ENCODE measurements at places on chromosomes 6 and 20.
A peak's percentile ranks its signal among the peaks of the same experiment; 100 is the strongest.

DNA sequence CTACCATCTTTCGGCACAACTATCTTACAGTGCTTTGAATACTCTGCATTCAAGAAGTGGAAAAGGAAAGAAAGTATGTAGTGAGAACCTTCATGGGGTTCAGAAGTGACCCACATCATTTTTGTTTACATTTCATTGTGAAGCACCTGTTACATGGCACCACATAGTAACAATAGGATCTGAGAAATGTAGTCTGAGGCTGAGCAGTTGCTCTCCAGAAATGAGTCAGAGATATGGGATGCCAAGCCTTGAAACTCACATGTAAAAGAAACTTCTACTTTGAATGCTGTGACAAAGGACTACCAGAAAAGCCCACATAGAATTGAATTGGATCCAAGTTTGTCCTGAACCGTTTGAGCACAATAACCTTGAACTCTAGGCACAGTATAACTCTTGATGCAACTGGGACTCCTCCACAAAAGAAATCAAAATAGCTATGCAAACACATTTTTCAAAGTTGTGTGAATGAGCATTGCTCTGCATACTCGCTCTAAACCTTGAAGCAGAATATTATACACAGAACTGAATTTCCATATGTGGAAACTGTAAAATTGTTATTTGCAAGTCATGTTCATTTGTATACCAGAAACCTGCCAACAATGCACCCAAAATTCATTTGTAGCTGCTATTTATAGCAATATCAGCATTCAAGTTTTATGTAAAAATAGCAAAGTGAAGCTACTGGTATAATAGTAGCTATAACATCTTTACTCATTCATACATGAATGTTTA, 400.9 kb upstream of the POU3F2 start:
- DNase-seq = no peak

DNA sequence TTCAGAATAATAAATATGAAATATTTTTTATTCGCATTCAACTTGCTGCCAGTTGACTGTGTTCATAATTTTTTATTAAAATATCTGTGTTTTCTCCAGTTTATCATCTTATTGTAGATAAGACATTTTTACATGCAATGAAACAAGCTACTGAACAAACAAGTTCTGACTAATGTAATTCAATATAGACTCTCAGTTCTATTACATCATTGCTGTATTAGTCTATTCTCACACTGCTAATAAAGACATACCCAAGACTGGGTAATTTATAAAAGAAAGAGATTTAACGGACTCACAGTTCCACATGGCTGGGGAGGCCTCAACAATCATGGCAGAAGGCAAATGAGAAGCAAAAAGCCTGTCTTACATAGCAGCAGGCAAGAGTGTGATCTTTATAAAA, 1357.7 kb upstream of the CITED2 start:
- DNase-seq = no peak

GRCh38 chr6:116176596-116176995, 50.7 kb upstream of the COL10A1 start:
- no peak for DNase-seq

DNA sequence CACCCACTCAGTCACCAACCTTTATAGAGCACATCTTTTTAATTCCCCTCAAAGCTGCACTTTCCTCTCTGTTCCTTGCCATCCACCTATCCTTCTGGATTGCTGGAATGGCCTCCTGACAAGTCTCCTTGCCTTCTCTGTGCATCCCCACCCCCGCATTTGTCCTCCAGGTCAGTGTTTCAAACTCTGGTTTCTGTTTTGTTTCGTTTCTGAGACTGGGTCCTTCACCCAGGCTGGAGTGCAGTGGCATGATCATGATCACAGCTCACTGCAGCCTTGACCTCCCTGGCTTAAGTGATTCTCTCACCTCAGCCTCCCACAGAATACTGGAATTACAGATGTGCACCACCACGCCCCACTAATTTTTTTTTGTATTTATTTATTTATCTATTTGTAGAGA, 96.2 kb downstream of the PLCB1 start:
- DNase-seq = no peak

DNA sequence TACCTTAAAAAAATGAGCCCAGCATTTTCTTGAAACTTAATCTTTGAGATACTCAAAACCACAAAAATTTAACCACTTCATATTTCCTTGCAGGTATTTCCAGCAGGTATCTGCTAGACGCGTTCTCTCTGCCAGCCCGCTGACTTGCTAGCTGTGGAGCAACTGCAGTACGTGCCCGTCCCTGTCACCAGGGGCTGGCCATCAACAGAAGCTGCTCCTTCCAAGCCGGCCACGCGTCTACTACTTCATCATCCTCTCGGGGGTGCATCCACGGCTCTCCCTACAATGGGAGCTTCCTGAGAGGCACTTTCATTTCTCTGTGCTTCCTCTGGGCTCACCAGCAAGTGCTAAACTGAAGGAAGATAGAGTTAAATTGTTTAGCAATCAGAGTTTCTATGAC, 132.4 kb downstream of the DTNBP1 start:
- DNase-seq = no peak

DNA sequence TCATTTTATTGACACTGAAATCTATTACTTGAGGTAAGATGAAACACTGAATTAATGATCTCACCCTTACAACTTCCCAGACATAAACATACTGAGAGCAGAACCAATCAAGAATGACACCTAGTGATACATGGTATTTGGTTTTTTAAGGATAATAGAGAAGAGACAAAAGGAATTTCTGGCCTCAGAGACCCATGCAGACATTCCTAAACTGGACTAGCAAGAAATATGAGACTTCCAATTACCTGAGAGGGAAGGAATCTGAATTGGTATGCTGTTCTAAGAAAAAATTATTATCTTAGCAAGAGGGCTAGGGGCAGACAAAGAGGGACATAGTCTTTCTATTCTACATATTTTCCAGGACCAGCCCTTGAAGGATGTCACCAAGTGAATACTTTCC, 141.1 kb downstream of the BMP5 start:
- DNase-seq = no peak

- no peak for DNase-seq
Observed at GRCh38 chr20:55469074-55469473, 536.2 kb downstream of the CBLN4 start.

GRCh38 chr20:52190437-52191131, 995 bp downstream of the ZFP64 start:
- peak; percentile 69 for DNase-seq

DNA sequence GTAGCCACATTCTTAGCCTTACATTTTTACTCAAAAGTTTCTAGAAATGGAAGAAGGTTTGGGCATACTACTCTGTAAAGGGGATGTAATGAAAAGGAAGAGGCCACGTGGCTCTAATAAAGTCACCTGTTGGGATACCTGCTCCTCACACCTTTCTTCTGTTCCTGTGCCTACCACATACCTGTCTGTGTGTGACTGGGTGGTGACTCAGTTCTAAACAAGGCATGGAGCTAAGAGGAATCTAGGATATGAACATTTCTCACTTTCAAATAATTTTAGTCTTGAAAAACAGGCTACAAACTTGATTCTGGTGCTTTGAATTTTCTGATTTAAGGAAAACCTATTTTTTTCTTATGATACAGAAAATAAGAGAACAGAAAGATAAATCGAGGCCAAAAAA, 363.6 kb downstream of the RFPL4B start:
- no peak for DNase-seq

GRCh38 chr6:43375693-43376092, 6.2 kb upstream of the ZNF318 start:
- DNase-seq = no peak

GRCh38 chr6:143592335-143592734, 80.8 kb upstream of the FUCA2 start:
- DNase-seq = peak; percentile 54

GRCh38 chr20:1224205-1224890, 1.5 kb upstream of the RAD21L1 start:
- DNase-seq = no peak

DNA sequence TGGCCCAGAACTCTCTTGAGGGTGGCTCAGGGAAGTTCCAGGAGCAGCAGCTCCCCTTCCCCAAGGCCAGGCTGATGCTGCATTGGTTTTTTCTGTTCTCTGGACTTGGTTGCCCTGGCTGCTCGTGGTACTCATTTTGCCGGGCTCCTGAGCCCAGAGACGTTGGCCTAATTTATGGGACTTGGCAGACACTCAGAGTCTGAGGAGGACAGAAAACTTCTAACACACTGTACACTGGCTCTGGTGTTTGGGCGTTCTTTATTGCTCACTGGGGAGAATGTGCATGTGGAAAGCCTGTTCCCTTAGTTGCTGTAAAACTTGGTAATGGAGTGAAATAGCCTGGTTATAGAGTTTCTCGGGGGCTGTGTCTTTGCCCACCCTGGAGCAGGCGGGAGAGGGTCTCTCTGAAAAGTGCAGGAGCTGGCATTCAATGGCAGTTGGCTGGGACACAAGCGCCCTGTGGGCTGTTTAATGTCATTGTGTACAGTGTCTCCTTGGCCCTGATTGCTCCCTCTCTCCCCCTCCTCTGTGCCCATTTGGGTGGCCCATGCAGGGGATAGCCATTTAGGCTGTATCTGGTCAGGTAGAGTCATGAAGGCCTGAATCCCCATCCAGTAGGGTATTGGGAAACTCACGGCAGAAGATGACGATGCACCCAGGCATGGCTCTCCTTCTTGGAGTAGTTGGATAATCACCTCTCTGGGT, 109.3 kb downstream of the CDC5L start:
- DNase-seq = no peak

DNA sequence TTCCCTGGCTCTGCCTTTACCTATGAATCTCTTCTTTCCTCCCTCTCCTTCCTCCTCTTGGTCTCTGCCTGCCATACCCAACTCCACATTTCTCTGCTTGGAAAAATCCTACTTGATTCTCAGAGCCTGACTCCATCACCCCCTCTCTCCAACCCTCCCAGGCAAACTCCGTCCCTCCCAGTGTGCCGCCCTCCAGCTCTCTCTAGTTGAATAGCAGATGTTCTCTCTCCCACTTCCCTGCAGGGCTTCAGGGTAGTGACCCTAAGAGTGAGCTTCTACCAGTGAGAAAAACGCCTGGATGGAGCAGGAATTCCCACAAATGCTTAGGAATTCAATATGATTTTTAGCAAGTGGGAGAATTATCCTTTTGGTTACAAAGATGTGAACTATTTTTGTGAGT, 141.6 kb downstream of the MTHFD1L start:
- DNase-seq = no peak

DNA sequence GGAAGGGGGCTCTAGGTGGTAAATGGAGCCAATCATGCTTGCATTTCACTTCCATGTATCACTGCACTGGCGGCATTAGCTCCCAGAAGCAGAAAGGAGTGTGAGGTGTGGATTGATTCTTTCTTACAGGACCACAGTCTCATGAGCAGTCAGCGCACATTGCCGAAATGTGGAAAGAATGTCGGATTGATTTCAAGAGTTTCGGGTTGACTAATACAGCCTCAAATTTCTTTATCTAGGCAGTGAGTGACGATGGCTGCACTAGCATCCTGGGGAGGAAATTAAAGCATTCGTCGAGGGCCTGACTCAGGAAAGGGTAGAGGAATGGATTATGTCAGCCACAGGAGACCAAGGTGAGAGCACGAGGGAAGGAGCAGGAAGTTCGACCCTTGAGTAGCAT, 222.8 kb upstream of the CDYL start:
- DNase-seq = no peak

GRCh38 chr20:33993576-33994221, at the start of gene RALY:
Gene RALY (plus strand): TSS chr20:33993911. CDS start chr20:34072075, 78,164 bp downstream.
- DNase-seq = peak; percentile 98

- DNase-seq = no peak
Observed at GRCh38 chr6:15705981-15706380, 43.2 kb upstream of the DTNBP1 start.

DNA sequence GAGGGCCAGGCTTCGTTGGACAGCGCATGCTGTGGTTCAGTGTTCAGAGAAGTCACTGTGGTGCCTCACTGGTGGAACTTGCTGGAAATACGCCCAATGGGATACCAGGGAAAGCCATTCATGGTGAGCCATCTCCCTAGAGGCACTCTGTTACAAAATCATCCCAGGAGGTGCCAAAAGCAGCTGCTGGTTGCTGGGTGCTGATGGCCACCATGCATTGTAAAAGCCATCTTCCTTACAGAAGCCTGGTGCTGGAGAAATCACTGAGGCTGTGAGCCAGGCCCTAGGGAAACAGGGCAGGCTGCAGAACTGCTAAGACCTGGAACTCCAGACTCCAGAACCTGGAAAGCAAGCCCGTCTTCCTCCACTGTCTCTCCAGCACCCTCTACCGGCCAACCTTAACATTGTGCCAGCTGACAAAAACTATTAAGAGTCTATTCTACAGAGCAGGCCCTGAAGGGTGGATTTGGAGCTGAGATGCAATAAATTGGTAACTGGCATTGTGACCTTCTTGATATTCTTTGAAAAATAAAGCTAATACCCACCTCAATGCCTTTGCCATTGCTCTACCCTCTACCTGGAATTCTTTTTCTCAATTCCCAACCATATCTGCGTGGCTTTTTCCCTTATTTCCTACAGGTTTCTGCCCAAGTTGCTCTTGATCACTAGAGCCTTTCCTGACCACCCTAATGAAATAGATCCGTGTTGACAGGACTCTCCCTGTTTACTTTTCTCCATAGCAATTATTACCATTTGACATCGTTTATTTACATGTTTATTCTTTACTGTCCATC, 18.5 kb downstream of the SNRPB start:
- DNase-seq = peak; percentile 82

- peak; percentile 63 for DNase-seq
Observed at GRCh38 chr20:3106658-3107463, 22.3 kb upstream of the AVP start.

DNA sequence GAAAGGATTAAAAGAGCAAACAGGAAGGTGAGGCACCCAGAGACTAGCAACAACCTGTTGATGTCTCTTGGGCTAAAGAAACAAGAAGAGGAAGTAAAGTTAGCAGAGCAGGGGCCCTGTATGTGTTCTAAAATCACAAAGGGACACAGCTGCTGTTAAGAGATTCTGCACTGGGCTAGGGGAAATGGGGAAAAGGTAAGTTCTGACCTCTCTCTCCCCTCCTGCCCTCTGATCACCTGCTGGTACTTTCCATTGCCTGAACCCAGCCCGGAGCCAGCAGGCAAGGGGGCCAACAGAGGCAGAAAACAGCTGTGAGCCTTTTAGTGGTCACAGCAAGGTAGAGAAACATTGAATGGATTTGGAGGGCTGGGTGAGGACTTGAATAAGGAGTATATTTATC, 13.5 kb upstream of the CNR1 start:
- no peak for DNase-seq

- no peak for DNase-seq
Observed at GRCh38 chr6:17336425-17336824, 55.3 kb downstream of the RBM24 start.

DNA sequence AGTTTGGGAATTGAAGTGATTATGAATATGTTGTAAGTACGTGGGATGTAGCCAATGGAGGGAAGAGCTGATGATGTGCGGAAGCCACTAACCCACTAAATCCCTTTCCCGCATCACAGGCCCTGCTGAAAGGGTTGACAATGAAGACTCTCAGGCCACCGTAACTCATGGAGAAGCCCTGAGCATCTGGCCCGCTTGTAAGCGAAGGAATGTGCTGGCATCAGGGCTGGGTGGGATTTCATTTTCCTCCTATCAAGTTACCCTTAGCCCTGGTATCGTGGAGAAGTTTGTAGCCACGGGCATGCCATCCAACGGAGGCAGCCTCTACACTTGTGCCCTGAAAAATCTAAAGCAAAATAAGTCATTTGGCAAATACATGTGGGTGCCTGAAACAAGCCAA, 355.0 kb downstream of the CDH26 start:
- no peak for DNase-seq
